Stimulated activated CD4-positive, alpha-beta T cell treated with anti-CD3 and anti-CD28 coated beads, TNF-alpha, amount 100 ng/mL, for 48 hours (primary cell): ENCODE measurements at places on chromosomes 13 and 19.

- no peak for DNase-seq
Observed at GRCh38 chr13:48631441-48631840, 22.3 kb upstream of the CYSLTR2 start.

DNA sequence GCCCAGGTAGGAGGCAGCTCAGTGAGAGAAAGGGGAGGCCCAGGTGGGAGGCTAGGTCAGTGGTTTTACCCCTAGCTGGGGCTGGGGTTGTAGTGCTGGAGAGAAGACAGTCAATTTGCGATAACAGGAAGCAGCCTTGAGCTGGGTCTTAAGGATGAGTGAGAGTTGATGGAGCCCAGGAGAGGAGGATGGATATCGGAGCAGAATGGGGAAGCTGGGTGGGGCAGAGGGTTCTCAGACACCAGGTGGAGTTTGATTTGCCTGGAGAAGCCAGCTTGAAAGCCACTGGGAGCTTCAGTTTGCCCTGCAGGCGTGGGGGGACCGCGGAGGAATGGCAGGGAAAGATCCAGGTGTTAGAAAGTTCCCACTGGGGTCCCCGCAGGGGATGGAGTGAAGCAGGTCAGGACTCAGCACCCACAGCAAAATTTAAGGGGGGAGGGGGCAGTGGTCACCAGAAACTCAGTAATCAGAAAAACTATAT lies 836 bp upstream of the CDC42EP5 start:
- DNase-seq, result no peak

- DNase-seq, result no peak
Observed at GRCh38 chr19:29372091-29372415, 153.7 kb upstream of the VSTM2B start.

GRCh38 chr13:41565216-41565615 lies 107.9 kb downstream of the RGCC start:
- no peak for DNase-seq

- DNase-seq, result no peak
Observed at GRCh38 chr13:21898945-21899344, 228.1 kb downstream of the FGF9 start.

DNA sequence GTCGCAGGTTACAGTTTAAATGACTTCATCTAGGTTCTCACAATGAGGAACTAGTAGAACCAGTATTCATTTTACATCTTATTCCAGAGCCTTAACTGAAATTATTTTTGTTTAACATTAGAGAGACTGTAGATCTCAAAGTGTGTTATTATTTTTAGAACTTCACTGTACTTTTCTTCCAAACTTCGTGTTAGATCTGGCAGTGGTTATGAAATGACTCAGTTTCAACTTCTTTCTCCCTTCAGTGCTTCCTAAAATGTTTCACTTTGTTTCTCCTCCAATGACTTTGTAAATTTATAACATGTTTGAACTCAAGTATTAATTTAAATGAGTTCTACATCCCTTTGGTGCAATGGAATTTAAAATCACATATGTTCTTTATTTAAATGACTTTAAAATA lies 139.3 kb downstream of the PCDH9 start:
- no peak for DNase-seq
